ENCODE measurements at places on chromosomes 5 and 9.

DNA sequence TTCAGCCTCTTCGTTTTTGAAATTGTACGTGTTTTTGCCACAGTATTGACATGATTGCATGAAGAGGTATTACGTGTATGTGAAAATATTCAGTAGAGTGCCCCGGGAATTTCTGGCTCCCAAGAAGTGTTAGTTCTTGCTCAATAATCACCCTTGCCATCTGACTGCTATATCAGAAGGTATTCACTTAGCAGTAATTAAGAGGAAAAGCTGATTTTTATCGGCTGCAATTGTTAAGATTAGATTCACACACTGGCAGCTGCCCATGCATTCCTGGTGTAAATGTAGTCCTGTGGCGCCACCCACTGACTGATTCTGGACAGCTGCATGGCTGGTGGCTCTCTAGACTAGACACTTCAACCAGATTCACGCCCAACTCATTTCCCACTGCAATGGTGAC, 440.1 kb upstream of the ADAMTS16 start:
- no peak overlapping the region for H3K4me3 ChIP-seq
- no peaks in the 10 kb centered on the region for H3K36me3 ChIP-seq
- no peaks in the 10 kb centered on the region for H3K27me3 ChIP-seq
- H3K27ac ChIP-seq = no peak overlapping the region

GRCh38 chr5:176519810-176520720, 17.1 kb downstream of the RNF44 start:
- DNase-seq = no peak
- H3K4me3 ChIP-seq = no peak overlapping the region
- no peaks in the 10 kb centered on the region for H3K36me3 ChIP-seq
- H3K27ac ChIP-seq = no peak overlapping the region
- H3K27me3 ChIP-seq = no peaks in the 10 kb centered on the region

GRCh38 chr5:57493034-57493433, 10.4 kb upstream of the ACTBL2 start:
- H3K27me3 ChIP-seq = peaks cover 13% of the 10 kb centered on the region
- no peak overlapping the region for H3K4me3 ChIP-seq
- no peaks in the 10 kb centered on the region for H3K36me3 ChIP-seq
- DNase-seq = no peak
- H3K27ac ChIP-seq = no peak overlapping the region
- H3K4me1 ChIP-seq = peaks cover 9% of the 10 kb centered on the region

- DNase-seq = no peak
- no peaks in the 10 kb centered on the region for H3K27me3 ChIP-seq
- no peaks in the 10 kb centered on the region for H3K4me1 ChIP-seq
- no peak overlapping the region for H3K4me3 ChIP-seq
These were observed 145.9 kb upstream of the FST start for GRCh38 chr5:53334431-53334941.

DNA sequence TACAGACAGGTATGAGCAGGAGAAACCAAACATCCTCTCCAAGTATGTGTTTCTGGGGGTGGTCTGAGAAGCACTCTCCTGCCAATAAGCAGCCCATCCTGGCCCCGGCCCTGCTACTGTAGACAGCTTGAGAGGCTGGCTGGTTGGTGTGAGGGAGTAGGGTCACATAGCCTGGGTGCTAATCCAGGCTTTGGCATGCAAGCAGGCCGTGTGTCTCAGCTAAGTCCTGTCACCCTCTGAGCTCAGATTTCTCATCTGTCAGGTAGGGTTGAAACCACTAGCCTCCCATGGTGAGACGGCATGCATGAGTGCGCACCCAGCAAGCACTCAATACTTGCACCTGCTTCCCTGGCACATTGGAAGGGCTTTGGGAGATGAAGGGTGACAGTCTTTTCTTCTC, 49.8 kb upstream of the PHYKPL start:
- H3K4me3 ChIP-seq = no peak overlapping the region
- peaks cover 33% of the 10 kb centered on the region for H3K27me3 ChIP-seq
- peaks cover 9% of the 10 kb centered on the region for H3K4me1 ChIP-seq
- H3K36me3 ChIP-seq = peaks cover 11% of the 10 kb centered on the region
- H3K27ac ChIP-seq = no peak overlapping the region
- no peak for DNase-seq

DNA sequence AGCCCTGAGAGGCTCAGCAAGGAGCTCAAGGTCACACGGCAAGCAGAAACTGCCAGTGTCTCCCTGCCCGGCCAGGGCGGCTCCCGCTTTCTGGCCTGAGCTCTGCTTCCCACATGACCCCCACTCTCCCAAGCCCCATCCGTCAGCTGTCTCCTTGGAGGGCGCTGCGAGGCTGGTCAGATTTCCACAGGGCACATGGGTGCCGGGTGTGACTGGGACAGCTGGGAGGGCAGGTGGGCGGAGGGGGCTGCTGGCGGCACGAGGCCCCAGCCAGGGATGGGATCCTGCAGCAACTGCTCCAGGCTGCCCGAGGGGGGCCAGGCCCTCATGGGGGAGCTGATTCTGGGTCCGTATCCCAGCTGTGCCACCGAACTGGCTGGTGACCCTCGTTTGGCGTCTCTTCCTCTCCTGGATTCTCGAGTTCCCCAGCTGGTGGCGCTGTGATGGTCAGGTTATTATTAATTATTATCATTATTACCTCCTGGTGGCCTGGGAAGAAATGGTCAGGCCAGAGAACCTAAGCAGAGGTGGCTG, 12.9 kb upstream of the WDR38 start:
- no peak overlapping the region for H3K4me3 ChIP-seq
- H3K36me3 ChIP-seq = no peaks in the 10 kb centered on the region
- H3K27me3 ChIP-seq = peaks cover 12% of the 10 kb centered on the region
- peaks cover 3% of the 10 kb centered on the region for H3K4me1 ChIP-seq
- DNase-seq = no peak
- no peak overlapping the region for H3K27ac ChIP-seq

- no peak overlapping the region for H3K4me3 ChIP-seq
- H3K27me3 ChIP-seq = no peaks in the 10 kb centered on the region
- H3K4me1 ChIP-seq = peaks cover 10% of the 10 kb centered on the region
These were observed 237.7 kb upstream of the MEF2C start for GRCh38 chr5:89120719-89121118.

- H3K27me3 ChIP-seq = no peaks in the 10 kb centered on the region
- H3K27ac ChIP-seq = no peak overlapping the region
- DNase-seq = no peak
- H3K4me3 ChIP-seq = no peak overlapping the region
These were observed 36.8 kb upstream of the SSBP2 start for GRCh38 chr5:81787474-81788242.

- H3K4me1 ChIP-seq = peaks cover 12% of the 10 kb centered on the region
- no peaks in the 10 kb centered on the region for H3K36me3 ChIP-seq
- H3K27me3 ChIP-seq = peaks cover 76% of the 10 kb centered on the region
- DNase-seq = no peak
These were observed 8.4 kb upstream of the HAND1 start for GRCh38 chr5:154486427-154486866.

DNA sequence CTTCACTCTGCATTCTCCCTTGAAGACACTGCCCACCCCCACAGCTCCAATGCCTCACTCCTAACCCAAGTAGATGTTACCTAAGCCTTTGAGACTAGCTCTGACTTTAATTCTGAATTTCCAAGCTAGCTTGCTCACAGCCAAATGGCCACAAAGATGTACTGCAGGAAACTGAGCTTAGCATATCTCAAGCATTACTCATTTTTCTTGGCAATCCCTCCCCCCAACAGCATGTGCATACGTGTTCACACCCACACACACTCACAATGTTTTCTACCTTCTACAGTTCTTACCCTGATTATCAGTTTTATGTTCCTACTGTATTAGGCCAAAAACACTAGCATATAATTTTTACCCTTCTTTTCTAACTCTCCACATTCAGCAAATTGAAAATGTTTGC, 13.7 kb upstream of the GRIA1 start:
- DNase-seq = no peak
- no peaks in the 10 kb centered on the region for H3K4me1 ChIP-seq
- no peak overlapping the region for H3K4me3 ChIP-seq
- no peaks in the 10 kb centered on the region for H3K36me3 ChIP-seq
- no peak overlapping the region for H3K27ac ChIP-seq
- no peaks in the 10 kb centered on the region for H3K27me3 ChIP-seq

- no peak for DNase-seq
- H3K4me1 ChIP-seq = no peaks in the 10 kb centered on the region
- no peak overlapping the region for H3K4me3 ChIP-seq
- no peak overlapping the region for H3K27ac ChIP-seq
These were observed 934.2 kb downstream of the CDH9 start for GRCh38 chr5:26104175-26104574.

DNA sequence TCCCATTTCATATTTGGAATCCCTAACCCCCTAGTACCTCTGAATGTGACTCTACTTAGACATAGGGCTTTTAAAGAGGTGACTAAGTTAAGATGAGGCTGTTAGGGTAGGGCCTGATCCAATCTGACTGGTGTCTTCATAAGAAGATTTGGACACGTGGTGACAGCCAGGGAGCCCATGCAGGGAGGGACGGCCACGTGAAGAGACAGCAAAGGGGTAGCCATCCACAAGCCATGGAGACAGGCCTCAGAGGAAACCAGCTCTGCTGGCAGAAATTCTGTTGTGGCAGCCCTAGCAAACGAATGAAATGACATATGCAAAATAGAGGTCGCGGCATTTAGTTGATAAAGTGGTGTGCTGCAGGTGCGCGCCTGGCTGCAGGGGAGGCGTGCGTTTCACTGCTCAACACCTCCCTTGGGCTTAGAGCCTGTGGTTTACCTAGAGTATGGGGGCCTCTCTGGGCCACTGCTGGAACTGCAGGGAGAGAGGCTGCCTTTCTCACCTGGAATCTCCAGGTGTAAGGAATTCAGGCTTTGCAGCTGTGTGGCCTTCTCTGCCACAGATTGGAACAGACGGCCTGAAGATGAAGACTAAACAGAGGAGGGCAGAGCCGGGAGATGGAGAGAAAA, 7.1 kb upstream of the AFAP1L1 start:
- no peak overlapping the region for H3K27ac ChIP-seq
- no peak for DNase-seq
- peaks cover 24% of the 10 kb centered on the region for H3K36me3 ChIP-seq
- H3K4me1 ChIP-seq = no peaks in the 10 kb centered on the region

DNA sequence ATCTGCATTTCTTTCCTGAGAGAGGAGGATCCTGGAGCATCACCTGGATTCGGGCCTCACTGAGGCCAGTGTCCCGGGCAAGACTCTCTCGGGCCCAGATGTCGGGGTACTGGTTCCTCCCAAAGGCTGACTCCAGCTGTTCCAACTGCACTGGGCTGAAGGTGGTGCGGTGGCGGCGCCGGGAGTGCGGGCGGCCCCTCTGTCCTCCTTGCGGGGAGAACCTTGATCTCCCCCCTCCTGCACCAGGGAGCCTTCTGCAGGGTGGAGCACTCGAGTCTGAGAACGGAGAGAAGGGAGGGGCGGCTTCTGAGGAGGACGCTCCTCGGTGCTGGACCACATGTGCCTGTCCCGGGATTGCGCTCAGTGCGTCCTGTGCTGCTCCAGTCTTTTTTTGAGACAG, 2.0 kb downstream of the PROP1 start:
- no peaks in the 10 kb centered on the region for H3K36me3 ChIP-seq
- H3K4me1 ChIP-seq = no peaks in the 10 kb centered on the region
